Activated CD8-positive, alpha-beta memory T cell treated with anti-CD3 and anti-CD28 coated beads, Interleukin-2, amount 10 ng/mL, durations not matched to agents 7 days and 5 days (primary cell): ENCODE measurements at places on chromosomes 2 and 18.

- no peak for DNase-seq
Measured at GRCh38 chr2:136306836-136307235, 188.9 kb upstream of the CXCR4 start.

DNA sequence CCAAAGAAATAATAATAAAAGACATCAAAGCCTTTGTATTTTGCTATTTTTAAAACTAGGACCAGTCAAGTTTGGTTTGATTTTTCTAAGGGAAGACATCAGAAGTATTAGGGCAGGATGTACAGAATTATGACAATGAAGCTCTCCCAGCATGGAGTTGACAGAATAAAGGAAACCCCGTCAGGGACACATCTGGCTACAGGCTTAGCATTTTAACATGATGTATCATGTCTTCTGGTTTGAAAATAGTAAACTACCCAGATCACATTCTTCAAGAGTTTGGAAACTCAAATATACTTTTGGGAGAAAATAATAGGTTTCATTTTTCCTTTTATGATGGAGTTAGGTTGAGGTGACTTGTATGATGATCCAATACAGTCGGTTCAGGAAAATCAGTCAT lies 552.0 kb upstream of the CDH2 start:
- DNase-seq = no peak

- no peak for DNase-seq
Measured at GRCh38 chr2:77796397-77796796, 274.2 kb upstream of the LRRTM4 start.

- DNase-seq = no peak
Measured at GRCh38 chr2:47429795-47430194, 26.8 kb downstream of the MSH2 start.

- DNase-seq = no peak
Measured at GRCh38 chr2:85795331-85796045, 41.7 kb downstream of the ATOH8 start.

GRCh38 chr18:50468807-50469206 lies 91.1 kb upstream of the MAPK4 start:
- no peak for DNase-seq

DNA sequence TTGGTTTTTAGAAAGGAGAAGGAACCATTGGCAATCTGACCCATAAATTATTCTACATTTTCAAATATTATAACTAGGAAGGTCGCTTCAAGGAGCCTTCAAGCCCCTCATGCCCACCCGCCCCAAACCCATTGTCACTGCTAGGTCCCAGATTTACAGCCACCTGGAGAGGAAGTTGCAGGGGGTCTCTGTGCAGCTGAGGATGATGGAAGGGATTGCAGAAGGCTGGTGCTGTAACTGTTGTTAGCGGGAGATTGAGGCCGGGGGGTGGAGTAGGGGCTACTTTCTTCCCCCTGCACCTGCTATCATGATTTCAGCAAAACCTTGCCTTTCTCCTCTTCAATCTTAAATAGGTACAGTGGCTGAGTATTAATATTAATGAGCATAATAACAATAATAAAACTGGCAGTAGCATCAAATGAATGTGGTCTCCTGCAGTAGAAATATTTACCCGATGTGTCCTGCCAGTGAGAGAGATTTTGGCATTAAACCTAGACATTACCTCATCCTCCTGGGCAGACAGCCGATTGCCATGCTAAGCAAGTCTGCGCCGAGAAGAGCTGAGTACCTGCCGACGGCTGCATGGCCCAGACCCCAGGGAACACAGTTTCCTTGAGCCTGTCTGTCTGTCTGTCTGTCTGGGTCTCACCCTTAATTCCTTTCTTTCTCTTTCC lies 225.4 kb downstream of the FAM210A start:
- DNase-seq = no peak

DNA sequence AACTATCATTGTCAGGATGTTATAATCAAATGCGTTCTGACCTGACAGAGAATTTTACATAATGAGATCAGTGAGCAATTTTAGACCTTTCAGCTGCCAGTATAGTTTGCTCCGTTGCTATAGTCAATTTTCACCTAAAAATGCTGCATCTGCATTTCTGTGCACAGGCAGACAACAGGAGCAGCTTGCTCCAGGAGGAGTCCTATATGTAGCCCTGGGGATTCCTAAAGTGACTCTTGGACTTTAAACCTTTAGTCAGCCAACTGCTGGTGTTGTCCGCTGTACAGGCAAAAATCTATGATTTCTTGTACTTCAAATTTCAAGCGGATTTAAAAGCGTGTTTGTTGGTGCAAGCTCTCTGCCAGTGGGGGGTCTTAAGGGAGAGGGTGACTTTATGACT lies 25.7 kb downstream of the SLC16A14 start:
- no peak for DNase-seq

DNA sequence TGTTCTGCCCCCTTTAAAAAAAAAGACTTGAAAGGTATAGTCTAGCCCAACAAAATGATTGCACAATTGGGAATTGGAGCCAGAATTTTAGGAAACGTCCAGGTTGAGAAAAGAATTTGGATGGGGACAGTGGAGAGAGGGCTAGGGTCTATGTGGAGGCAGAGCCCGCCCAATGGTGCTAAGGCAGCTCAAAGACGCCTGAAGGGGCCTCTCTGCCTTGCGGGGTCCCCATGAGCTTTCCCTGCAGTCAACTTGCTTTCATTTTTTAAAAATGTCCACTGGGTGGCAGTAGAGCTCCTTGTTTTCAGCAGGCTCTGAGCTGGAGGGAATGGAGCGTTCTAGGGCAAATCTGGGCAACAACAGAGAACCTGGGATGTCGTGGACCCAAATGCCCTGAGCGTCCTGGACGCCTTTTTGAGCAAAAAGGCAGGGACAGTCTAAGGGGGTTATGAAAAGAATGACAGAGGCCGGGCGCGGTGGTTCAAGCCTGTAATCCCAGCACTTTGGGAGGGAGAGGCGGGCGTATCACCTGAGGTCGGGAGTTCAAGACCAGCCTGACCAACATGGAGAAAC lies 40.2 kb upstream of the ITM2C start:
- peak; percentile 71 for DNase-seq

DNA sequence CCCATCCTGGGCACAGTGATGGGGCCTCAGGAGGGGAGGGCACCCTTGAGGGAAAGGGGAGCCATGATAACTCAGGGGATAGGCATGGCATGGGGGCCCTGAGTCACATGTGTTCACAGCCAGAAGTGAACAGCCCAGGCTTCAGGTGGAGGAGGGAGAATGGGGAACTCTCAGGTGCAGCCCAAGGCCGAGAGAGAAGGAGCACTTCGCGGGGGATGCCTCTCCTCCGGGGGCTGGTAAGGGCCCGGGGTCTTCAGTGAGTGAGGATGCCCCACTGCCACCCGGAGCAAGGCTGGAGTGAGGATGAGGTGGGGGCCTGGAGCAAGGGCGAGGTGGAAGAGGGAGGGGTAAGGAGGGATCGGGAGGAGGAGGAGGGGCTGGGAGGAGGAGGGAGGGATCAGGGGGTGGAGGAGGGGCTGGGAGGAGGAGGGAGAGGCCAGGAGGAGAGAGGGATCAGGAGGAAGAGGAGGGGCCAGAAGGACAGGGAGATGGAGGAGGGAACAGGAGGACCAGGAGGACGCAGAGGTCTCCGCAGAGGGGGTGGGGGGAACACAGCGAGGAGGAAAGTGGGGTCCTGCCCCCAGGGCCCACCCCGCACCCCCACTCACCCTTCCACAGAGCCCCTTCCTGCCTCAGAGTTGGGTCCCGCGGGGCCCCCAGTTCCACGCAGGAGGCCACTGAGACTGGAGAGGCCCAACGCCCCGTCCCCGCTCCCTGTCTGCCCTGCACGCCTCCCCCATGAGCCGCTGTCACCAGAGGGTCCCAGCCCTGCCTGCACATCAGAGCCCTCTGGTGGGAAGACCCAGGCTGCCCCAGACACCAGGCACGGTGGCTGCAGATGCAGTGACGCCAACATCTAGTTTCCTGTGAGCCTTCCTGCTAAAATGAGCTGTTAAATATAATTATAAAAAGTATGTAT lies 42.8 kb downstream of the RAMP1 start:
- DNase-seq = no peak

- DNase-seq = no peak
Measured at GRCh38 chr18:48910972-48911545, 39.7 kb downstream of the SMAD7 start.

GRCh38 chr2:239726091-239726591 lies 299.0 kb downstream of the NDUFA10 start:
- no peak for DNase-seq

GRCh38 chr18:64116571-64117175 lies 32.2 kb downstream of the LINC00305 start:
- DNase-seq = no peak

GRCh38 chr18:27017901-27018500 lies 152.5 kb upstream of the AQP4 start:
- DNase-seq = no peak

DNA sequence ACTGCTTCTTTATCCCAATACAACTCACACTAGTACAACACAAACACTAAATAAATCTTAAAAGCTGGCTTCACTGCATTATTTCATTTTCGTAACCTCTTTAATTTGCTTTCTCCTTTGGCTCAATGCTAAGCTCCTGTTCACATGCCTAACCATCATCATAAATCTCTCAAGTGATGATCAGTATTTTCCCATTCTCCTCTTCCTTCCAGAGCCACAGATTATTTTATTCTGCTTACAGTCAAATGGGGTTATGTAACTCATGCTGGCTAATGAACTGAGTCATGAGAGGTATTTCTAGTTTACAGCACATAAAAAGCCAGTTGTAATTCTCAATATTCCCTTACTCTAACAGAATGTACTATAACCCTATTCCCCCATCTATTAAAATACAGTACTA lies 350.4 kb upstream of the ZC3H15 start:
- no peak for DNase-seq

- peak; percentile 58 for DNase-seq
Measured at GRCh38 chr18:3246635-3247239, 864 bp upstream of the MYL12A start.

- no peak for DNase-seq
Measured at GRCh38 chr2:153872311-153873051, 759 bp downstream of the GALNT13 start.

DNA sequence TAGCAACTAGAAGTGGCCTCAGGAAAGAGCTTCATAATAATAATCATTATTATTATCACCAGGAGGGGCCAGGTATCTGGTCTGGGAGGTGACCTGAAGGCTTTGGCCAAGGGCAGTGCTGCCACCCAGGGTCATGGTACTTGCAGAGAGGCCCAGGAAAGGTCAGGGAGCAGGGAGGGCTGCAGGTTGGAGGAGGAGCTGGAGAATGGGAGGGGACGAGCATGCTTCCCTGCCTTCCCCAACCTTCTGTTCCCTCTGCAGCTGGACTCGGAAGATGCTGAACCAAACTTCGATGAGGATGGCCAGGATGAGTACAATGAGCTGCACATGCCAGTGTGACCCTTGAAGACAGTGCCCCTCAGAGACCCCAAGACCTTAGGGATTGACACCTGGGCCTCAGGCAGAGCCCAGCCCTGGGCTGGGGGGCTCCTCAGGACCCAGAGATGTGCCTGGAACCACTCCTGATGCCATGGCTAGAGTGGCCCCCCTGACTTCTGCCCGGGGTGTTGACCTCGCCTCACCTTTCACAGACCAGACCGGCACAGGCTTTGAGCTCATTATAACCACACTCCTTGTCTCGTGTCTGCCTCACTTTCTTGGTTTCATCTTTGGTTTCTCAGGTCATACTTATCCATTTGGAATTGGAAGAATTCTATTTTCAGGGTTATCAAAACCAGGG lies 14.1 kb downstream of the SLC4A3 start:
- no peak for DNase-seq

DNA sequence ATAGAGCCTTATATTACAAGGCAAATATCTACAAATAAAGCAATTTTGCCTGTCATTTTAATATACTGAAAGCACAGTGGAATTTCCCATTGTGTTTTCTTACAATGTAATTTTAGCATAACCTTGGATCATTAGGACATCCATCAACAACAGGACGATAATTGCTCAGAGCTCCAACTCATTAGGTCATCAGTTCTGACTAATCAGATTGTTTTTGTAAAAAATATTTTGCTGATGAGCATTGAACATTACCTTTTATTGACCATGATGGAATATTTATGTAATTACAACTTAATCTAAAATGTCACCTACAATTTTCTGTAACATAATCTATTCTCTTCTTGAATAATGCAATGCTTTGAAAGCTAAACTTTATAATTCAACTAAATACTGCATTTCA lies 215.3 kb upstream of the DSEL start:
- no peak for DNase-seq

- DNase-seq = no peak
Measured at GRCh38 chr18:14944838-14945237, 196.9 kb downstream of the ANKRD30B start.

DNA sequence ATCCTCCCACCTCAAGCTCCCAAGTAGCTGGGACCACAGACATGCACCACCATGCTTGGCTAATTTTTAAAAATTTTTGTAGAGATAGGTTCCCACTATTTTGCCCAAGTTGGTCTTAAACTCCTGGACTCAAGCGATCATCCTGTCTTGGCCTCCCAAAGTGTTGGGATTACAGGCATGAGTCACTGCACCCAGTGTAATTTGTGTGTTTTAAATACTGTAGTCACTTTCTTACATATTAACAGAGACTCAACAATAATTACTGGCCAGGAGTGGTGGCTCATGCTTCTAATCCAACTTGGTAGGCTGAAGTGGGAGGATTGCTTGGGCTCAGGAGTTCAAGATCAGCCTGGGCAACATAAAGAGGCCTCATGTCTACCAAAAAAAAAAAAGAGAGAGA lies 293.0 kb downstream of the RDH14 start:
- DNase-seq = no peak

DNA sequence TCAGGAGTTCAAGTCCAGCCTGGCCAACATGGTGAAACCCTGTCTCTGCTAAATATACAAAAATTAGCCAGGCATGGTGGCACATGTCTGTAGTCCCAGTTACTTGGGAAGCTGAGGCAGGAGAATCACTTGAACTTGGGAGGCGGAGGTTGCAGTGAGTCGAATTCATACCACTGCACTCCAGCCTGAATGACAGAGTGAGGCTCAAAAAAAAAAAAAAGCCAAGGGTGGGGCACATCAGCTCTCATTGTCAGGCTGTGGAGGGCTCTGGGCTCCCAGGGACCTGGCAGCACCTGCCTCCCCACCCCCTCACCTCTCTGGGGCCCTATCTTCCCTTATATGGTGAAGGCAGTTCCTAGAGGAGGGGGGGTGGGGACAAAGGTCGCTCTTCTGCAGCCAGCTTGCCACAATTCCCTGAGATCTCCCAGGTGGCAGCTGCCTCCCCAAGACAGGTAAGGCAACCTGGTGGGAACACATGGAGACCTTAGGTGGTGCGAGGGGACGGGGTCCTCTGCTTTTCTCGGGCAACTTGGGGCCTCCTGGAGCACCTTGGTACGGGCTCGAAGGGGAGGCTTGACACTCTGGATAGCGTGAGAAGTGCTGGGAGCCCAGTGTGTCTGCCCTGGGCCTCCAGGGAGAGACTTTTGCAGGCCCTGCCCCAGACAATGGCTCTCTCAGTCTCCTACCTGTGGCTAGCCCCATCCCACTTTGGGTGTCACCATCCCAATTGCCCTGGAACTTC lies at the start of gene VIL1:
VIL1 (plus strand) TSS at position 407 of the 742 bp plus-strand sequence. CDS start 4,656 bp downstream, outside the sequence.
- DNase-seq = no peak
